ENCODE measurements at places on chromosomes 2 and 18.

GRCh38 chr2:94622113-94622618 is 249.1 kb upstream of the TEKT4 start:
- peak; percentile 65 for DNase-seq

GRCh38 chr2:167192833-167193232 is 304.6 kb downstream of the XIRP2 start:
- no peak for DNase-seq

DNA sequence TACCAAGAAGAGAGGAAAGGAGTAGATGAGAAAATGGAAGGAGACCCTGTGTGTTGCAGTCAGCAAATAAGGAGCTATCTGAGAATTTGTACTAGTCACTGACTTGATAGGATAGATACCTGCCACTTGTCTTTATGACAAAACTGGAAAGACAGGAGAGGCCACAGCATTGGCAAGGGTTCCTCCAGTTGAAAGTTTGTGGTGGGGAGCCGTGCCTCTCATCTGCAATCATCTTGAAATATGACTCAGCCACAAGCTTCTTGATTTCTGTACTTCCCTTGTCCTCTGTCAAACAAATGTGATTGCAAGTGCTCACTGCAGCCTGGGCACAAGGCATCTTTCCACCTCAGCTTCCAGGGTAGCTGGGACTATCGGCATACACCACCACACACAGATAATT is 99.1 kb downstream of the GREB1L start:
- DNase-seq: no peak

DNA sequence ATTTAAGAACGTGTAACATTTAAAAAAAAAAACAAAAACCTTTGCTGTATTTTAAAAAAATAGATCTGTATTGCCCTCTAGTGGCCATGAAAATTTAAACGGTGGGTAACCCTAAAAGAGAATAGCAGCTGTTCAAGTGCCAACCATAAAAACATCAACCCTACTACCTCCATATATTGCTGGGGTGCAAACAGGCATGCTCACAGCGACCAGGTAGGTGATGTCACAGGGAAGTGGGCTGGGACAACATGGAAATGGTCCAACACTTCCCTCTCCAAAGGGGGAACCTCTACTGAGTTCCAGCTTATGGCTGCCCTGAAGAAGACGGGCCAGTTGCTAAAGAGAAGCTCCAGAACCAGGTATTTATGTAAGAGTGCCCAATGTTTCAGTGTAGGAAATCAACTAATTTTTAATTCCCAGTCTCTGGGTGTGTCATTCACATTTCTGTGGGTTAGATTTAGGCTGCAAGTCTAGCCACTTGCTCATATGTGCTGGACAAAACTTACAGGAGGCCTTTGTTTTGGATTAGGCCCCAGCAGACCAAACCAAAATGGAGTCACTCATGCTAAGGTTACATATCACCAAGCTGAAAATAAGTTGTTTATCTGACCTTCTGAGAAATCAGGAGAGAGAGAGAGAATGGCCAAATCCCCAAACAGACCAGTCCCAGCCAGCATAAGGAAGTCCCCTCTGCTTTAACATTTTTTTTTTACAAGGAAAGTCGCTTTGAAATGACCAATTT is 54.5 kb downstream of the SKA1 start:
- DNase-seq: peak; percentile 77

DNA sequence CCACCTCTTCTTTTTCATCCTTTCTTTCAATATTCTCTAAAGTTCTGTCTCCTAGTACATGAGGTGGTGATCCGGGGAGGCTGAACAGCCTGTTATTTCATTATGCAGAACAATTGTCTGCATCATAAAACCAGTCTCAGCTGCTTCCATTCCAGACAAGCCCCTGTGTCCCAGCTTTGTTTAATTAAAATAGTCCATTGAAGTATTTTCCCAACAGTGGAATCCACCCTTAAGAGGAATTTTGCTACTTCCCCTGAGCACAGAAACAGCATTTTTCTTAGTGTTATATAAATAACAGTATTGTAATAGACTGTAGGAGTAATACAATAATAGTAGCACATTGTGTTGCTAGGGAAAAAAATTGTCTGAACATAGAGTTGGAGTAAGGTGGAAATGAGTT is 395.4 kb upstream of the TCF4 start:
- DNase-seq: no peak

- no peak for DNase-seq
Measured at GRCh38 chr2:163247847-163248220, 409.3 kb upstream of the KCNH7 start.

- peak; percentile 44 for DNase-seq
Measured at GRCh38 chr2:134120406-134120732, 133.5 kb upstream of the MGAT5 start.

GRCh38 chr2:241412144-241412543 is 56.1 kb downstream of the FARP2 start:
- DNase-seq: peak; percentile 43

GRCh38 chr2:12201369-12201768 is 454.9 kb downstream of the LPIN1 start:
- DNase-seq: no peak

DNA sequence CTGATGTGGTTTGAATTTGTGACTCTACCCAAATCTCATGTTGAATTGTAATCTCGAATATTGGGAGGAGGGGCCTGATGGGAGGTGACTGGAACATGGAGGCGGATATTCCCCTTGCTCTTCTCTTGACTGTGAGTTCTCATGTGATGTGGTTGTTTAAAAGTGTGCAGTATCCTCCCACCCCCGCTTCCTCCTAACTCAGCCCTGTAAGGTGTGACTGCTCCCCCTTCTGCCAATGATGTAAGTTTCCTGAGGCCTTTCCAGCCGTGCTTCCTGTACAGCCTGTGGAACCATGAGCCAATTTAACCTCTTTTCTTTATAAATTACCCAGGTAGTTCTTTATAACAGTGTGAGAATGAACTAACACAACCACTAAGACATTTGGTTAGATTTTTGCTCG is 458.4 kb downstream of the THSD7B start:
- DNase-seq: peak; percentile 26

DNA sequence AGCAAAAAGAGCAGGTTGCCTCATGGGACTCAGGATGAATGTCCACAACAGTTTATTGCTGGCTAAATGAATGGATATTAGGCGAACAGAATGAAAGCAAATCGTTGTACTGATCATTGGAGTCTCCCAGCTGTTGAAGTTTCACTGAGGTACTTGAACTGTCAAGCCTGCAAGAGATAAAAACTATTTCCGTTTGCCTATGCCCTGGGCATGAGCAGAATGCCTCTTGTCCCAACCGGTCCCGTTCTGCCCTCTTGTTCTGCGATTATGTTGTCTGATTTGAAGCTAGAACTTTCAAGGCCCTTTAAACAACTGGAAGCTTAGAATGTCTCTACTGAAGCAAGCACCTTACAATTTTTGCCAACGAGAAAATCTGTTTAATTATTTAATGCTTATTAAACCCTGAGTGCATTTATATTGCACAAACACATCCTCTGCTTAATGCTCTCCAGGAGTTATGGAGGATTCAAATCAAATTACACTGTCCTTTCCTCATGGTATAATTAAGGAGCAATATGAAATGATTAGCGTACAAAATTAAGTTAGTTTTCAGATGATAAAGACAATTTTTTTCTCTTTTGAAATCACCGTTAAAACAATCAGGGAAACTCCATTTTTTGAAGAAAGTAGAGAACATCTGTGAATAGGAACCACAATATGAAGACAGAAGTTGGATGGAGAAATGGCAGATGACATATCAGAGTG is 17.7 kb downstream of the QPCT start:
- no peak for DNase-seq

DNA sequence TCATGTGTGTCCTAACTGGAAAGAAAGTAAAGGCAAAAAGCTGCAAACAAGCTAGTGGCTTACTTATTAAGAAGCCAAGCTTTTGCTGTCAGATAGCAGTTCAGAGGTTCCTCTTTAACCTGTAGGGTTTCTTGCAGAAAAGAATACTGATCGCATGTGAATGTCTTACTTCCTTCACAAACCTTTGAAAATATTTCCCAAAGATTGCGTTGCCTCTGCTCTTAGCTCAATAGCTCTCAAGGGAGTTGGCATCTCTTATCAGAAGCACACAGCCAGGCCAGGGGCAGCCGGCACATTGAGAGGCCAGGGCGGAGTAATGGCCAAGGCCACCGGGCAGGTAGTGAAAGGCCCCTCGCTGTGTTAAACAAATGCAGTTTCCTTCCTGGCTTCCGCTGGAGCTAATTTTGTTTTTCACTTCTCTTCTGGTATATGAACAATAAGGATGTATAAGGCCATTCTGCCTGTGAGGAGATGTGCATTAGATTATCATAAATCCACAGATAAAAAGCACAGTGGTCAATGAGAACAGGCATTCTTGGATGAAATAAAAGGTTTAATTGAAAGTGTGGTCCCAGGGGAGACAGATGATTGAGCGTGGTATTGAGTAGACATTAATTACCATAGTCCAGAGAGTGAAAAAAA is 542.4 kb upstream of the NRP2 start:
- DNase-seq: peak; percentile 80

DNA sequence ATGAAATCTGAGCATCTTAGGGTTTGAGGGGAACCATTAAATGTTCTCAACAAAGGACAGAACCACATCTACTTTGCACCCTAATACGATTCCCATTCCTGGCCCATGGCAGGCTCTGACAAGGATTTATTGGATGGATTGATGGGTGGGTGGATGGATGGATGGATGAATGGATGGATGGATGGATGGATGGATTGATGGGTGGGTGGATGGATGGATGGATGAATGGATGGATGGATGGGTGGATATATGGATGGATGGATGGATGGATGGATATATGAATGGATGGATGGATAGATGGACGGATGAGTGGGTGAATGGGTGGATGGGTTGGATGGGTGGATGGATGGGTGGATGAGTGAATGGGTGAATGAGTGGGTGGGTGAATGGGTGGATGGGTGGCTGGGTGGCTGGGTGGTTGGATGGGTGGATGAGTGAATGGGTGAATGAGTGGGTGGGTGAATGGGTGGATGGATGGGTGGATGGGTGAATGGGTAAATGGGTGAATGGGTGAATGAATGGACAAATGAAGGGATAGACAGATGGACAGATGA is 29.6 kb upstream of the MLPH start:
- no peak for DNase-seq

DNA sequence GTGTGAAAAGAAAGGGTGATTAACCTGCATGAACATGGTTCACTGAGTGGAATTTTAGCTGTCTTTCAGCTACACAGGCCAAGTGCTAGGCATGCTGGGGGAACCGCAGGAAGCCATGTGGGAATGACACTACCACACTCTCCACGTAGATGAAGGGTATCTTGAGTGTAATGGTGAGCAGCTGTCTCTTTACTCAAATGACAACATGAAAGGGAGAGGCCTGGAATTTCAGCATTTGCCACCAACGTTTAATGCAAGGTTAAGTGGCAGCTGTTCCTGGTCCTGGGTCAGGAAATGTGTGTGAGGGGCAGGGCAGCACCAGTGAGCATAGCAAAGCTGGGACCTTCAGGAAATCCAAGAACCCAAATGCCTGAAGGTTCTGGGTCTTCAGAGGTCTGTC is 588.4 kb downstream of the SLC4A3 start:
- DNase-seq: peak; percentile 1
